ENCODE measurements at places on chromosomes 11 and 22. TPM values are rescaled to one million over a fixed set of nuclear protein-coding genes. Genes with fewer than 3 reads are reported as not detected.

Gene OR51E2
- total RNA-seq = not detected

Gene DEPDC7
- 25.3 TPM for total RNA-seq

Gene APOL4
- not detected for total RNA-seq

Gene MAPK8IP2
- total RNA-seq = 0.04 TPM

Gene RIMBP3C
- total RNA-seq = not detected

Gene OR4A16
- total RNA-seq = not detected

Gene OR4C15
- total RNA-seq = not detected

Gene OR10D3
- 1.6 TPM for total RNA-seq

Gene TP53AIP1
- total RNA-seq = not detected

Gene OR52B4
- total RNA-seq = not detected

Gene MYO7A
- total RNA-seq = 0.88 TPM

Measured in A375 (cell line).